ENCODE measurements at places on chromosomes 4 and X.

- DNase-seq = no peak
These were observed 356.8 kb upstream of the PCDH10 start for GRCh38 chr4:132792310-132792709.

DNA sequence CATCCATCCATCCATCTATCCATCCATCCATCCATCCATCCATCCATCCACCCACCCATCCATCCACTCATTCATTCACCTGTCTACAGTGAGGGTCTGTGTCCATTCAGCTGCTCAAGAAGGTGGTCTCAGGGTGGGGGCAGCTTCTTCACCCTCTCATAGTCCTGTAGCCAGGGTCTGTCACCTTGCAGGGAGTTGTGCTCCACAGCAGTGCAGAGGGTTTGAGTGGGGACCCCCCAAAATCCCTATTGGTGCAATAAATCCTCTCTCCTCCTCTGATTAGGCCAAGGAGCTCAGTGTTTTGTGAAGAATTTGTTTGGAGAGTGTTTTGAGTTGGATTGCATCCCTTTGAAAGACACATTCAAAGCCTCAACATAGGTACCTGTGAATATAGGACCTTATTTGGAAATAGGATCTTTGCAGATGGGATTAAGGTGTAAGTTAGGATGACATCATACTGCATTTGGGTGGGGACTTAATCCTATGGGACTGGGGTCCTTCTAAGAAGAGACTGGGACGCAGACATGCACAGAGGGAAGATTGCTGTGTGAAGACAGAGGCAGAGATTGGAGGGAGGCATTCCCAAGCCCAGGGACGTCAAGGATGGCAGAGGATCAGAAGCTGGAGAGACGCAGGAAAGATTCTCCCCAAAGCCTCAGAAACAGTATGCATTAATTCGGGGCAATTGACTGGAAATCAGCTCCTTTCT, 12.0 kb downstream of the P2RY8 start:
- no peak for DNase-seq

- DNase-seq = no peak
These were observed 203.3 kb upstream of the HS3ST1 start for GRCh38 chr4:11632025-11632424.

- no peak for DNase-seq
These were observed 22.4 kb downstream of the IL3RA start for GRCh38 chrX:1358793-1359476.

GRCh38 chr4:120829113-120829831, 93.3 kb downstream of the PRDM5 start:
- DNase-seq = no peak

GRCh38 chrX:41003506-41004270, 81.6 kb upstream of the USP9X start:
- no peak for DNase-seq

DNA sequence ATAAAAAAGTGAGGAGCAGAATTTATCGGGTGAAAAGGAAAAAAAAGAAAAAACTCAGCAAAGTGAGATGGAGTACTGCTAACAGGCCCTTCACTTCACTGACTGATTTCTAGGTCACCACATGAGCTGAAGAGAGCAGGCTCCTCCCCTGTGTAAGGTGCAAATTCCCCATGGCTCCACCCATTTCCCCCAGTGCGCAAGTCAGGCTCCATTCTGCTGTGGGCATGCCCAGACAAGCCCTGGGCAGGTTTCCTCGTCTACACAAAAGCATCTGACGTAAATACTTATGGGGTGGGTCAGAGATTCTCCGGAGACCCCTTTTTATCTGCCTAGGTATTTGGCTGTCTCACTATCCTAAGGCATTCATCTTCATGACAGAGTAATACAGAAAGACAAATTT, 157.9 kb downstream of the MAGEB5 start:
- no peak for DNase-seq

GRCh38 chrX:117511379-117511778, 605.2 kb downstream of the KLHL13 start:
- DNase-seq = no peak

DNA sequence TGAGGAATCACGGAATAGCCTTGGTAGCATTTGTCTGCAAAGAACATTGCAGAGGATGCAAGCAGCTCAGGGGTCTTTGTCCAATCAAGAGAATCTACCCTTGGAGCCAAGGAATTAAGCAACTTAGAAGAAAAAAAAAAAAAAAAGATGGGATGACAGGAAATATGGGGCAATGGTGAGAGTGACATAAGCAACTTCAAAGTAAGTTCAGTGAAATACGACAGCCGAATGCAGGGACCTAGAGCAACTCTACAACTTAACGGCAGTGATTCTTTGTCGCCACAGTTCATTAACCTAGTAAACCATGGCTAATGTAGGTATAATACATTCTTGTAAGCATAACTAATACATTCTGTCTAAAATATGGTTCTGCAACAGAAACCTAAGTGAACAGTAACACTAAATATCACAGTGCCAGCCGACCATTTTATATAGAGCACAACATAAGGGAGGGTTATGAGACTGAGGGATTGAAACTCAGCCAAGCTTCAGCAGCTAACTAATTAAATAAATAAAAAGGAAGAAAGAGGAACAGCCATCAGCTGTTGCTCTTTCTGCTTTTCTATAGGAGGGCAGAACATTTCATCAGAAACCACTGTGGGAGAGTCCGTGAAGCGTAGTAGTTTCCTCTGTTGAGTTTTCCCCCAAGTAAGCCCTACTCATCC, 74.7 kb downstream of the PPARGC1A start:
- DNase-seq = no peak

- DNase-seq = no peak
These were observed 20.6 kb downstream of the SCD5 start for GRCh38 chr4:82777857-82778525.

DNA sequence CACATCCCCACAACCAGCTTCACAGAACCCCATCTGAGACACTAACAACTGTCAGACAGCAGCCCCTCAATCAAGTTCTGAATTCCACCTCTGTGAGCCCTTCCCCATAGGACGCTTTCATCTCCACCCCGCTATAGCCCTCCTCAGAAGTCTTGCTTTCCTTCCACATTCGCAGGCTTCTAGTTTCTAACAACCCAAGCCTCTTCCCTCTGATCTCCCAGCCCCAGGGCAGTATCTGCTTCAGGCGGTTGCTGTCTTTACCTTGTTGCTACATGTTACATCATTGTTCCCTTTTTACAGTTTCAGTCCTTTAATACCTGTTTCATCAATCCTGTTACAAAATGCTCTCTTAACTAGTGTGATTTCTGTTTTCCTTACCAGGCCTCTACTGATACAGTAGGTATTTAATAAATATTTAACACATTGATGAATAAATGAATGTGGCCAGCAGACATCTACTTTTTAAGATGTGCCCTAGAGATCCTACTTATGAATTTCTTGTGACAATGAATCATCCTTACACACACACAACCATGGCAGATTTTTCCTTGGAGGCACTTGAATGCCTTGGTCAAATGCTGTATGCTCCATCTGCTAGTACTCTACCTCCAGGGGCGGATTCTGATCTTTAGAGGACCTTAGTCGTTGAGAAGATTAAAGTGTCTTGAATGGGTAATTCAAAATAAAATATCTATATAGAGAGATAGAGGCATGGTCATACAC, 164.7 kb upstream of the SLIT2 start:
- DNase-seq = no peak

DNA sequence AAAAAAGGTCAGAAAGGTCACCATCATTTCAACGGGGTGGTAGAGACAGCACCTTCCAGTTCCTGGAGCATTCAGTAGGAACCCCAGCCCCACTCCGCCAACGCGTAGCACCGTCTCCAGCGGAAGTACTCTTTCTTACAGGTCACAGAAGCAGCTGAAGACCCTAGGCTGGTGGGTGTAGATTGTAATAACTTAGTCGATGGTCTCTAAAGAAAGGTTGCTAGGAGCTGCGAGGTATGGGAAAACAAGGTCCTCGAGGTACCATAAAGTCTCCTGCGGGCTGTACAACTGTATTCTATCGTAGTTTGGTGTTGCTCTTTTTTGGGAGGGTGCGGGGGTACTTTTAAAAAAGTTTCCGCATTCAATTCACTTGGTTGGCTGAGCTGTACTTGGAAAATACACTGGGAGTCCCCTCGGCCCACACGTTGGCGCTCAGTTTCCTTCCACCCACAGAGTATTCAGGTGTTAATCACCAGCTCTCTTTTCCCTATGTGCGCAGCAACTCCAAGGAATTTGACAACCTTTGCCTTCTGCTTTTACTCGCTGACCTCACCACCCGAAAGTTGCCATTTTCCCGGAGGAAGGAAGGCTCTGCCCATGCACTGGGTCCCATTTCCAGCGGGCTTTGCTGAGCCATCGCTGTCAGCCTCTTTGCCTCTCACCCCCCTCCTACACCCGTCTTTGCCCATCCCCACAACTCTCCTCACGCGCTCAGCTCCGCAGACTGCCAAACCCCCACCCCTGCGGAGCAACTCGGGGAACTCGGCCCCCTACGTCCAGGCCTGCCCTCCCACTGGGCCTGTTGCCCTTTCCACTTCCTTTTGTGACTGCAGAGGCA, 4.8 kb upstream of the SOX3 start:
- no peak for DNase-seq

DNA sequence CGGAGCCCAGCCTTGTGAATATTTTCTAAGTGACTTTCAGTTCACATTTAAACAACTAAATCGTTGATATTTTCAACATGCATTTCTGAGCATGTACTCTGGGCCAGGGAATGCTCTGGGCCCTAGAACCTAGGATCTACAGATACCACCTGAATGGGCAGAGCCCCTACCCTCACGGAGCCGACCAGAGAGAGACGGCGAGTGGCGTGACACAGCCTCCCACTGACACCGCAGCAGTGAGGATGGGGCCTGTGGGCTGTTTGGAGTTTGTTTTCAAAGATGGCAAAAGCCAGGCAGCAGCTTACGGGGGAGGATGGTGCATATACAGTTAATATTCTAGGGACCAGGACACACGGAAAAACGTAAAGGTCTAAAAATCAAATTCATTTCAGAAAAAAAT, 17.7 kb downstream of the NELFA start:
- DNase-seq = no peak

GRCh38 chr4:14883166-14883565, 119.1 kb upstream of the CPEB2 start:
- DNase-seq = no peak

DNA sequence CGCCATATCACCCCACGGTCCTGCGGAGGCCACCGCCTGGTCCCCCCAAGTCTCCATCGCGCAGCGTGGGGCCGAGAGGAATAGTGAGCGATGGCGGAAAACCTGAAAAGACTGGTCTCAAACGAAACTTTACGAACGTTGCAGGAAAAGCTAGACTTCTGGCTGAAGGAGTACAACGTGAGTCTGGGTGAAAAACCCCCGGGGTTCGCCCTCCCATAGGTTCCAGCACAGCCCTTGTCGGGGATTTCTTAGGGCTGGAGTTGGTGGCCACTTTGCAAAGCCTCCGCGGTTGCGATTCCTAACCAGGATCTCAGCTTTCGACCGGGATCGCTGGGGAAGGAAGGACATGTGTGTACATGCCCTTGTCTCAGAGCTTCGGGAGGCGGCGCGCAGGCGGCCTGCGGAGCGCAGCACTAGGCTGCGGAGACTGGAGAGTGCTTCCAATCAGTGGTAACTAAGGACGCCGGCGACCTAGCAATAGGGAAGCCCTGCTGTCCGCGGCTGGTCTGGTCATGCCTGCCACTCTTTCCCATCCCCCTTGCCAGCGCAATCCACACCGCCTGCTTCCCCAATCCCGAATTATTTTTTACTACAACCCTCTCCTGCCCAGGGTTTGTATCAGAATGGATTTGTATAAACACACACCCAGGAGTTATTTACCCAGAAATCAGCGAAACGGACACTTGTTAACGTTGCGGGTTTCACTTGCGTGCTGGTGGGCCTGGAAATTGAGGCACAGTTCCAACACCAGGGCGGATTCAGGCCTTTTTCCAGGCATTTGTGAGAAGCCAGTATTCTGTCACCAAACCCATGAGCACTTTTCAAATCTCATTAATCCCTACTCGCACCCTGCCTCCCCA, 741 bp downstream of the SPATA18 start:
- DNase-seq = no peak

DNA sequence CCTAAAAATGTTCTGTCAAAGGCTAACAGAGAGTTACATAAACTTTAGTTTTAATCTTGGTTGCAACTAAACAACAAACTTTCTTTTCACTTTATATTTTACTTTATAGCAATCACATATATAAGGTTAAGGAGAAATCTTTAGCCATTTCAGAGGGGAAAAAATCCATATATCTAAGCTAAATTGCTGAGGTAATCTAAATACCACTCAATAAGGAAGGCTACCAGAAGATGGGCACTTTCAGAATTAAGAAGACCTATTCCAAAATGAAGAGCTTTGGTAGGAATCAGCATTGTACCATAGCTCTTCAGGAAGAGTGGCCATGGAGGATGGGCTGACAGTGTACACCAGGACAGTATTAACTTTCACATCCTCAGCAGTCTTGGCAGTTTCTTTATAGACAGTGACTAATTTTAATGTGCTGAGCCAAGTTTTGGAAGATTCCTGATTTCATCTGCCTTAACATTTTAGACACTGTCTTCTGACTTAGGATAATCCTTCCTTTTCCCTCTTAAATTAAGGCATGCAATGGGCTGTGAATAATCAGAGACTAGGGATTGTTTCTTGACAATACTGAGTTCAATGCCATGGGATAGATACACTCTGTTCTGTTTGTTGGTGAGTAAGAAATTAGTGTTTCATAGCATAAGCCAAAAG, 7.1 kb downstream of the FAT4 start:
- no peak for DNase-seq

DNA sequence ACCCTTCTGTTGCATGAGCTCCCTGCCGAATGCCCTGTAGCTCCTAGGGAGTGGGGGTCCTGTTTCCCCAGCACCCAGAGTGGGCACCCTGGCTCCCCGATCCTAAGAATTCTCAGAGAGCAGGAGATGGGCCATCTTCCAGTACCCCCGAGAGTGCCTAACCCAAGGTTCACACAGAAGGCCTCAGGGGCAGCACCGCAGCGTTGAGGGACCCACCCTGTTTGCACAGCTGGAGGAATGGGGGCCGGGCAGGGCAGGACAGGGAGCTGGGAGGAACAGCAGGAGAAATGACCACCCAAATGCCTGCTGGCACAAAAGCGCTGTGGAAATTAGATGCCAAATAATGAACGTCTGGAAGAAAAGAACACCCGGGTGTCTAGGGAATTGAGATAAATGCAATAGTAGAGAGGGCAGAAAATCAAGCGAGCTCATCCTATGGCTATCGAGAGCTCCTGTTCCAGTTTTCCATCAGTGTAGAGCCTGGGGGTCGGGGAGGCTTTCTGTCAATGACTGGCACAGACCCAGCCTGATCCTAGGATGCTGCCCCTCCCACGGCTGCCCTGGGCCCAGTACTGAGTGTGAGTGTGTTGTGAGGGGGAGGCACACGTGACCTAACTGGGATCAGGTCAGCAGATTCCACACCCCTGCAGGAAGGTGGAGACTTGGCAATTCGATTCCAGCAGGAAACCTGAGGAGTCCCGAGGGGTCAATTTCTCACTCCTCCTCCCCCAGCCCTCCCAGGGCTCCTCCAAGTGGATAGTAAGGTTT, 25.7 kb downstream of the SEPTIN6 start:
- DNase-seq = no peak

GRCh38 chr4:182240161-182241130, 2.8 kb upstream of the TENM3 start:
- no peak for DNase-seq

GRCh38 chrX:43644124-43644701, 11.9 kb upstream of the MAOA start:
- DNase-seq = no peak
